ENCODE measurements at places on chromosomes 1 and 21.

GRCh38 chr1:246110343-246111219 is 396.5 kb downstream of the SMYD3 start:
- DNase-seq: no peak

DNA sequence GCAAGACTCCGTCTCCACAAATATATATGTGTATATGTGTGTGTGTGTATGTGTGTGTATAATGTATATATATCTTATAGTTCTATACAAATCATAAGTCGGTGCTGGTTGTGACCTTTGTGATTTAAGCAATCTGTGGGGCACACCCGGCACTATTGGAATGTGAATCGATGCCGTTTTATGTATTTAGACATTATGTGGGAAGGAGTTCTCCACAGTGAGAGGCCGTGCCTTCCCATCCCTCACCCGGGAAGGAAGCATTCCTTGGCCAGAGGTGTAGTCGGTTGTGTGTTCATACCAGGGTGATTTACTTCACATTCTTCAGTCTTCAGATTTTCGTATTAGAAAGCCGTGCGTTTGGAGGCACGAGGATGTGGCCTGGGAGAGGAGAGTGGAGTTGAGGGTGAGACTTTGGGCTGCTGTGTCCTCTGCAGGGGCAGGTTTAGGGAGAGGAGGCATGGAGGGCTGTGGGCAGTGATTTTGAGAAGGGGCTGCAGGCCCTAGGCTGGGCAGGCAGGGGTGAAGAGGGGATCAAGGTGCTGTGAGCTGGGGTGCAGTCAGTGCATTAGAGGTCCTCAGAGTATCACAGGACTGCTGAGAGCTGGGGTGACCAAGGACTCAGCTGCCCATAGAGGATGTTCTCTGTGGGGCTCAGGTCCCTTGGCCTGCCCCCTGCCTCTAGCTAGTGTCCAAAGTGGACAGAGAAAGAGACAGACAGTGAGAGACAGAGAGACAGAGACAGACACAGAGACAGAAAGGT is 57.7 kb downstream of the TRIM11 start:
- no peak for DNase-seq

DNA sequence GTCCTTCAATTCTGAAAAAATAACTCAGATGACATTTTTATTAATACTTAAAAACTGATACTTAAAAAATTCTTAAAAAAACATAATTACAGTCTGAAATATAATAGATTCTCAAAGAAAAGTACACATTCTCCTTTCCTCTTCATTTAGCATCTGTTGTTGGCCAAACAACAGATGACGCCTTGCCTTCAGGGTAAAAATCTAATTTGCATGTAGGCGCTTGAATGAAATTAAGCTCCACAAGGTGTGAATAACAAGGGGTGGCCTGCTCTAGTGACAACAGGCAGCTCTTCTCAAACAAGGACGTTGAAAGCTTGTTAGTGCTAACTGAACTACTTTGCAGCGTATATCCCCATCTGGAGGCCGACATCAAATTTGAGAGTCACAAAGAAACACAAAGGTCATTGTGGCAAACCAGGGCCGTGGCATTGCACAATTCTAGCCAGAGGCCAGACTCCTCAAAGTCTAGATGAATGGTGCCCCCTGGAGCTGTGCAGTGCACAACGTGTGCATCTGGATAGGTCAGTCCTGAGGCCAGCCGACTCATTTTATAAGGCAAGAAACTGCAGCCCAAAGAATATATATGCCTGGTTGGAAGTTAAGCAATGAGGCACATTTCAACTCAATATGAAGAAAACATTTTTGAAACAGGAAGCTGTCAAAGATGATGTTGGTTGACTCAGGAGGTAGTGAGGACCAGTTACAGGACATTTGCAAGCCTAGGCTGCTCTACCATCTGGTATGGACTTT is 459.2 kb upstream of the RUNX1 start:
- DNase-seq: no peak

DNA sequence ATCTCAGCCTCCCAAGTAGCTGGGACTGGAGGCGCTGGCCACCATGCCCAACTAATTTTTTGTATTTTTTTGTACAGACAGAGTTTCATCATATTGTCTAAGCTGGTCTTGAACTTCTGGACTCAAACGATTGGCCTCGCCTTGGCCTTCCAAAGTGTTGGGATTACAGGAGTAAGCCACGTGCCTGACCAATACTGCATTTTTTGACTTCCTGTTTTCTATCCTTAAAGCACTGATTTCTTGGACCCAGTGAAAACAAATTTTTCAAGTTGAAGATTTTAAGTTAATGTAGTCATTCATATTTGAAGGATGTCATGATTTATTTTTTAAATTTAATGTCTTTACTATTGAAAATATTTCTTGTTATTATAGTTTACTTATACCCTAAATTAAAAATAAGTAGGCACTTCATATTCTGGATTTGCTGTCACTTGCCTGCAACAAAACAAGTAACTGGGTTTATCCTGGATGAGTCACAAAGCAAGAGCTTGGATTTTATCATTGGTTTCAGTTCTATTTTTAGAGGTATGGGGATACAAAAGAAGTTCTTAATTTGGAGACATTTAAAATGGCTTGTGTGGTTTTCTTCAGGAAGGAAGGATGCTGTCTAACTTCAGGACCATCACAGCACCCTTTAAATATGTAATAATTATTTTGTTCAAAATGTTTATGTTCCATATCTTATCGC is 2.2 kb upstream of the VPS45 start:
- no peak for DNase-seq

DNA sequence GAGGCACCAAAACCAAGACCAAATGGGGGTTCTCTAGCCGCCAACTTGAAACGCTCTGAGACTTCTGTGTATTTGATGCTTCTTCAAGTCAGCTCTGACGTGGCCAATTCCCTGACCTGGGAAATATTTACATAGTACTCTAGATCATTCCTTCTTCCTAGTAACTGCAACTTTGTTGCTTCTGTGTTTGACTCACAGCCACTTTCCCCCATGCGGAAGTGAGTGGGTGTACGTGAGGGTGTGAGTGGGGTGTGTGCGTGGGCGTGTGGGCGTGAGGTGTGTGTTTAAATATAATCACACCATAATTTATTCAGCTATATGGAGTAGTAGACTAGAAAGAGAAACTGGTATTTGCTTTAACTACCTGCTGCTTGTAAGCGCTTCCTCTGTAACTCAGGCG is 111.0 kb downstream of the TAS1R2 start:
- no peak for DNase-seq

DNA sequence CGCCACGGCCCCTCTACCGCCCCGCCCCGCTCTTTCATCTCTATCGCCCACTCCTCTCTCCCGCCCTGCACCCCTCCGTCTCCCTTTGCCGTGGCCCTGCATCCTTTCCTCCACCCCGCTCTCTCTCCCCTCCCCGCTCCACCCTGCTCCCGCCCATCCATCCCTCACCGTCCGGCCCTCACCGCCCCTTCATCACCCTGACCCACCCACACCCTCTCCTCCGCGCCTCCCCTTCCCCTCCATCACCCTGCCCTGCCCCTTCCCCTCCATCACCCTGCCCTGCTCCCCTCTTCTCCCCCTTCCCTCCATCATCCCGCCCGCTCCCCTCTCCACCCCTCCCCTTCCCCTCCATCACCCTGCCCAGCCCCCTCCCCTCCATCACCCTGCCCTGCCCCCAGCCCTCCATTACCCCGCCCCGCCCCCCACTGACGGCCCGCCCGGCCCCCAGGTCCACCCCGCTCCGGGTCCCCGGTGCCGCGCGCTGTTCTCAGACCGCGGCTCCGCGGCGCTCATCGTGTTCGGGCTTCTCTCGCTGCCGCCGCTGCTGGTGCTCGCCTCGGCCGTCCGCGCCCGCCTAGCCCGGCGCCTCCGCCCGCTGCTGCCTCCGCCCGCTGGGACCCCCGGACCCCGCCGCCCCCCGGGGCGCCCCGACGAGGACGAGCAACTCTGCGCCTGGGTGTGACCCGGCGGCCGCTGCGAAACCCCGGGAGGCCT is 6.2 kb upstream of the ANKRD65 start:
- DNase-seq: no peak

GRCh38 chr1:30264672-30265025 is 458.7 kb downstream of the MATN1 start:
- DNase-seq: no peak

- no peak for DNase-seq
Measured at GRCh38 chr1:27098431-27099134, 56.3 kb downstream of the SLC9A1 start.

- no peak for DNase-seq
Measured at GRCh38 chr1:166813508-166814223, 25.6 kb upstream of the POGK start.

DNA sequence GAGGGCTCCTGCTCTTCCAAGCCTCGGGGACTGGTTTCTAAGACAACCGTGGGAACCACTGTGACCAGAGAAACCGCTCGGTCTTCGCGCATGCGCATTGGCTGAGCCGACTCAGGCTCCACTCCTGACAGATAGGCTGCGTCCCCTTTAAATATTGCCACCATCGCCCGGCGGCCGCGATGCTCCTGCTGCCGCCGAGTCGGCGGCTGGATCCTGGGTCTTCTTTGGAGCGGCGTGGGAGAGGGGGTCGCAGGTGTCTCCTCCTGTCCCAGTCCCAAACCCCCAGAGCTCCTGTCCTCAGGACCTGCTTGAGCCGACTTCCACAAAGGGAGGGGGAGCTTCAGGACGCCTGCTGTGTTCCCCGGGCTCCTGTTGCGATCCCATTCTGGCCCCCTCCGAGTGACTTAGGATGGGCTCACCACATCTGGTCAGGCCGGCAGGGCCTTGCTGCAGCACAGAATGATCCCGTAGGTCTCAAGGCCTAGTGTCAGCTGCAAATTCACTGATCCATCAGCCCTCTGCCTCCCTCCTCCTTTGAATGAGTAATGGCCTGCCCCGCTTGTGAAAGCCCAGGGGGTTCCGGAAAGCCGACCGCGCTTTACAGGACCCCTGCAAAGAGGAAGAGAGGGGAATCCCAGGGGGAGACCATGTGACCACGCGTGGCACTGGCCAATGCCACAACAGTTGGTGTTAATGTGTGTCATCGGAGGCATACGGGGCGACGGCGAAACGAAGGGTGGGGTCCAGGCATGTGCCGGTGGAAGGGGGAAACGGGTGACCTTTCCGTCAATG is 683.2 kb upstream of the TPTE start:
- DNase-seq: no peak

DNA sequence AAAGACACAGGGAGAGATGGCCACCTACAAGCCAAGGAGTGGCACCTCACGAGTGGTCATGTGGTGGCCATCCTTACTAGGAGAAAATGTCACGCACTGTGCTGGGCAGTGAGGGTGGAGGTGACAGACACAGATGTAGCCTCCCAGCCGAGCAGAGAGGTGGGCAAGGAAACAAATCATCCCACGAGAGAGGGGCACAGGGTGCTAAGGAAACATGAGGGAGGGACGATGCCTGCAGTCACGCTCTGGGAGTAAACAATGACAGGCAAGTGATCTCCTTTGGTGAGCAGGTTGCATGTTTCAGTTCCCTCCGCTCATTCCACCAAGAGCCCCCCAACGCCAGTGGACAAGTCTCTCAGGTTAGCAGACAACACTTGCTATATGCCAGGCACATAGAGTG is 65.8 kb downstream of the CD247 start:
- DNase-seq: no peak

DNA sequence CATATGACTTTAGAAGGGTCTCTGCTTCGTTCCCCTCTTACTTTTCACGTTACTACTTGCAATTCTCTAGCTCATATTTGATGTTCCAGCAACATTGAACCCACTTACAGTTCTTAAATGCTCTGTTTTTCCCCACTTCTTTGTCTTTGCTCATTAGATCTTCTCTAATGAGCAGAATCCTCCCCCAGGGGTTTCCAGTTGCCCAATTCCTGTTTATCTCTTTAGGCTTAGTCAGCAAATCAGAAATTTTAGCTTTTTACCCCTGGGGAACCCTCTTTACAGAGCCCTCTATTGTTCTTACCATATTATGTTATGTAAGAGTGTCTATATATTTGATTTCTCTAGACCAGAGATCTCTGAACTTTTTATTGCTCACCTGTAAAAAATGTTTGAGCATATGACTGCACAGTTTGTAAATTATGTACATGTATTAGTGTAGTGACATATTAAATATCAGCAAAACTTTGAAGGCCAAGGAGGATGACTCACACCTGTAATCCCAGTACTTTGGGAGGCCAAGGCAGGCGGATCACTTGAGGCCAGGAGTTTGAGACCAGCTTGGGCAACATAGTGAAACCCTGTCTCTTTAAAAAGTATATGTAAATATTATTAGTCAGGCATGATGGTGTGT is 71.4 kb downstream of the FNBP1L start:
- no peak for DNase-seq

GRCh38 chr1:67361641-67362040 is 54.0 kb downstream of the IL12RB2 start:
- no peak for DNase-seq

- DNase-seq: no peak
Measured at GRCh38 chr1:180198196-180198595, 31.9 kb upstream of the LHX4 start.

DNA sequence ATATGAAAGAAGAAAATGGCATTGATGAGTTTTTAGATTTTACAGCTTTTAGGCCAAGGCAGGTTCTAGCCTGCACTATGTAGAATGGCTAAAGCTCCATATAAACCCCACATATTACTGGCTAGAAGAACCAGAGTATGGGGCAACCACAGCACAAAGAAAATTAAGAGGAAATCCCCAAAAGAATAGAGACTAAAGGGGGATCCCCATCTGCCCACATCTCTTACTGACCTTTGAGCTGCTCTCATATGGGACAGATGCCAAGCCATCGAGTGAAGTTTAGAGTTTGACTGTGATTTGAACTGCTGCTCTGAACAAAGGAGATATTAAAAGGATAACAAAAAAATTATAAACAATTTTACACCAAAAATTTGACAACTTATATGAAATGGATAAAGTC is 102.2 kb upstream of the HAO2 start:
- no peak for DNase-seq

DNA sequence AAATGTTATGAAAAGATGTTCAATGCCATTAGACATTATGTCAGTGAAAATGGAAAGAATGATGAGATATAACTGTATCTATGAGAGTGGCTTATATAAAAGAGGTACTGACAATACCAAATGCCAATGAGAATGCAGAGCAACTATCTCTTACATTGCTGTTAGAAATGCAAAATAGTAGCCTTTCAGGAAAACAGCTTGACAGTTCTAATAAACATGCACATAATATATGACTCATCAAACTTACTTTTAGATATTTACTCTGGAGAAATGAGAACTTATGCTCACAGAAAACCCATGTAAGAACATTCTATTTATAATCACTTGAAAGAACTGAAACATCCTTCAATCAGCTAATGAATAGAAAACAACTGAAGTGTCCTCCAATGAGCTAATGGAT is 996.7 kb upstream of the ADGRL4 start:
- no peak for DNase-seq

GRCh38 chr21:17834639-17835354 is 15.6 kb upstream of the C21orf91 start:
- DNase-seq: no peak

- no peak for DNase-seq
Measured at GRCh38 chr21:14901482-14901958, 163.3 kb downstream of the NRIP1 start.
